Naive thymus-derived CD8-positive, alpha-beta T cell (primary cell): ENCODE measurements at places on chromosomes 1 and 21. TPM values are rescaled to one million over a fixed set of nuclear protein-coding genes. Genes with fewer than 3 reads are reported as not detected.

DNA sequence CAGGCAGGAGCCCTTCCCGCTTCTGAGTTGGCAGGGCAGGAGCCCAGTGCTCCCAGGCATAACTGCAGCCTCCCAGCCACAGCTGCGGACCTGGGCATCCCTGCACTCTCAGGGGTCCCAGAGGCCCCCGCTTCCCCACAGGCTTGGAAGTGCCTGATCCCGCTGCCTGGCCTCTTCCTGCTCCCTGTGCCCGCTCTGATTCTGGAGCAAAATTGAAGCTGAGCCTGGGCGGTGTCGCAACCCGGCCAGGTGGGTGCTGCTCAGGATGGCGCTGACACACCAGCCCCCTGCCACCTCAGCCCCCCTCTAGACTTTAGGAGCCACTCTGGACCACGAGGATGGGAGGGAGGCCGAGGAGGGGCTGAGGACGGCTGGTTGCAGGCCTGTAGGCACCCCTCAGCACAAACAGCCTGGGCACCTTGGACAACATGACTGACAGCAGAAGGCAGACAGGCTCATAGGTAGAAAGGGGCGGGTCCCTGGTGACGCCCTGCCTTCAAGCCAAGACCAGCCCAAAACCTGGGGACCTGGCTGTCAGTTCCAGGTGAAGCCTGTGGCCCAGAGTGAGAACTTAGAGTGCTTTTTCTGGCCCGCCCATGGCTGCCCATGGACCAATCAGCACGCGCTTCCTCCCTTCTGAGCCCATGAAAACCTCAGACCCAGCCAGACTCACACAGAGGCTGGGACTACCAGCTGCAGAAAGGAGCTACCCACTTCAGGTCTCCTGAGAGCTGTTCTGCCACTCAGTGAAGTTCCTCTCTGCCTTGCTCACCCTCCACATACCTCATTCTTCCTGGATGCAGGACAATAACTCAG, 7.2 kb downstream of the HLCS start:
- no peak for DNase-seq

DNA sequence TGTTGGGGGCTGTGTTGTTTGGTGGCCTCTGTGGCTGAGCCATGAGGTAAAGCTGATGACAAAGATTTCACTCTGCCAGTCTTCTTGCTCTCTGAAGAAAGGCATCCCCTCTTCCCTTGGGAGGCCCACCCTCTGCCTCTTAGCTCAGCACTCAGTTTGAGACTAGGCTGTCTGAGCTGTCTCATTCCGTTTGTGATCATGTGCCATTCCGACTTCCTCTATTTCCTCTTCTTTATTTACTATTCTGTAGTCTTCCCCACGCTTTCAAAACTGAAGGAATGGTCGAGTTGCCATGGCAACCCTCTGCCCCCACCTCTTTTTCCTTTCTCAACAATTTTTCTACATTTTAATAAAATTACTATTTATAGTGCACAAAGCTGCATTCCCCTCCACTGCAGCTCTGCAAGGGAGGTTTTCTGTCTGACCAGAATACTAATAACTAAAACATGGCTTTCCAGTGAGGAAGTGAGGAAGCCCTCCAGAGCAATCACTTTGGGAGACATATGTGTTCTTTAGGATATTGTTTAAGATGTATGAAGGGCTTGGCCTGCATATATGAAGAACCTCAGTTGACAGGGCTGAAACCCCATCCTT, 30.8 kb downstream of the KCNA3 start:
- no peak for DNase-seq

- no peak for DNase-seq
Observed at GRCh38 chr1:155083865-155084721, 5.5 kb downstream of the EFNA3 start.

GBP4 gene
- total RNA-seq, result 27.2 TPM

ZNF669 gene
- total RNA-seq, result 24.4 TPM

- DNase-seq, result no peak
Observed at GRCh38 chr1:8159470-8160024, 133.4 kb upstream of the ERRFI1 start.

- no peak for DNase-seq
Observed at GRCh38 chr1:95614197-95614596, 380.2 kb downstream of the RWDD3 start.

DNA sequence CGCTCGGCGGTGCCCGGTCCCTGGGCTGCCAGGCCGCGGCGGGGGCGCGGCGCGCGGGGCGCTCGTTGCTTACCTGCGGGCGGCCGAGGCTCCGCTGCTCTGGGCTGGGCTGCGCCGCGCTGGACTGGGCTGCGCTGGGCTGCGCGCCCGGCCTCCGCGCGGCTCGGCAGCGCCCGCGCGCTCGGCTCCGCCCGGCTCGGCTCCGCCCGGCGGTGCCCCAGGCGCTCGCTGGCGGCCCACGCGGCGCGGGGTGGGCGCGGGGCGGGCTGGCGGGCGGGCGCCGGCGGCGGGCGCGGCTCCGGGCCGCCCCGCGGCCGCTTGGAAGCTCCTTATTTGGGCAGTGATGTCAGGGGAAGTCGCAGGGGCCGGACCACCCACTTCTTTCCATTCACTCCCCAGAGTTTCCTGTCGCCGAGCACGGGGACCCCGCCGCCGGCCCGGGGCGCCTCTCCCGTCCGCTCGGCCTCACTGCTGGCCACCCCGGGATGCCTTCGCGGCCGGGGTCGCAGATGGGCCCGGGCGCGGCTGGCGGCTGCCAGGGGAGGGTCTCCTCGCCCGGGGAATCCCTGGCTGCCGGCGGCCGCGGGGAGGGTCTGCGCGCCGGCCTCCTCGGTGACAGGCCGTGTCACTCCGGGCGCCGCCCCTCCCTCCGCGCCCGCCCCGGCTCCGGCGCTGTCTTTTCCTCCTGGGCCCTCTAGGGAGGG, 177.7 kb upstream of the EDN2 start:
- DNase-seq, result peak; percentile 58

DNA sequence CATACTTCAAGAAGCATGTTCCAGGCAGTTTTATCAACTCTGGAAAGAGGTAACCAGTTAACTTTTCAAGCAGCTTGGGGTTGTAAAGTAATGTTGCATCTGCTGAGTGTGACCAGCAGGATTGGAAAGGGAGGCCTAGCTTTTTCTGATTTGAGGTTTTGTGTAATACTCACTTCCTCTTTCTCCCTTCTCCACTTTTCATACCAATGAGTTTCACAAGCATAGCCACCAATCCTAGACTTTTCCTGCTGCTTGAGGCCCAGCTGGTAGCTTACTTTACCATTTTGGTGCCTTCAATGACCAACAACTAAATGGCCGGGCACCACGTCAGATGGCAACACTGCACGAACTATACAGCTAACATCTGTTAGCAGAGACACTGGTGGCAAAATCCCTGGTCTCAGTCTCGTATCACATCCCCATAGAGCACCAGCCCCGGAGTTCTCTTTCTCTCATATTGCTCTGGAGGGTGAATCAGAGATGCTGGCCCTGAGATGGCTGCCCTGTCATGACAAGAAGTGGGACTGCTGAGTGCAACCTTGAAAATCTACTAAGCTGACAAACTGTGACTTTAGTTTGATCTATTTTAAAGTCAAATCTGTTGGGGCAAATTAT, 14.8 kb upstream of the GPR88 start:
- no peak for DNase-seq

ARMH1 gene
- 70.4 TPM for total RNA-seq

ERG gene
- total RNA-seq, result not detected

GRCh38 chr1:29259802-29260441, 23.6 kb downstream of the PTPRU start:
- DNase-seq, result peak; percentile 32

GRCh38 chr1:41158147-41158875, 83.8 kb downstream of the SCMH1 start:
- no peak for DNase-seq

CFAP45 gene
- total RNA-seq, result 1.5 TPM

SPRR1A gene
- total RNA-seq, result not detected

PSMG1 gene
- total RNA-seq, result 16.1 TPM

DNA sequence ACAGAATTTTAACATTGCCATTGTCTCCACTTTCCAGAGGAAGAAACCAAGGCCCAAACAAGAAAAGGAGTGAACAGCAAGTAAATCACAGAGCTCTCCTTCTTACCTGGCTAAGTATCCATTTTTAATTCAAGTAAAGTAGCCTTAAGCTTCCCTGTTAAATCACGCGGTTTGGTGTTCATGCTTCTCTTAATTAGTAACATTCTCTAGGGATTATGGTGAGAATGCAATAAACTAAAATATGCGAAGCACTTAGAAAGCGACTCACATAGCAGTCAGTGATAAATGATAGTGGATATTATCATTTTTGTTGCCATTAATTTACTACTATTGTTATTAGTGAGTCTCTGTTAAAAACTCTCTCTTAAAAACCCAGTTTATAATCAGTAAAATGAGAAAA, 630.5 kb upstream of the TMPRSS15 start:
- no peak for DNase-seq

ZBTB8A gene
- not detected for total RNA-seq

DNA sequence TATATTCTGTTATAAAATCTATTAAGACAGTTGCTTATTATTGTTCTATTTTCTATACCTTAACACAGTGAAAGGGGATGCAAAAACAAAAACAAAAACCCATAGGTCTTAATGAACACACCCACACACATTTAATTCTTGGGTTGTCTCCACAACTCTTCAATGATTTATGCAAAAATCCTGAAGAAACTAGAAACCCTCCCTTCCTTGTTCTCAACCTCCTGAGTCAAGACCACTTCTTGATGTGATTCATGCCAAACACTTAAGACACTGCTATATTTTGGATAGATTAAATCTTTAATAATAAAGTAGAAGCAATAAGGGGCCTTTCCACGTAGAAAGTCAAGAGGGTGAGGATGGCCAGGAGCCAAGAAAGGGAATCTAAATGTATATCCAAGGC, 23.4 kb downstream of the SCAF4 start:
- no peak for DNase-seq

- no peak for DNase-seq
Observed at GRCh38 chr1:29322861-29323585, 86.7 kb downstream of the PTPRU start.
